ENCODE measurements at places on chromosomes 2 and 18.

DNA sequence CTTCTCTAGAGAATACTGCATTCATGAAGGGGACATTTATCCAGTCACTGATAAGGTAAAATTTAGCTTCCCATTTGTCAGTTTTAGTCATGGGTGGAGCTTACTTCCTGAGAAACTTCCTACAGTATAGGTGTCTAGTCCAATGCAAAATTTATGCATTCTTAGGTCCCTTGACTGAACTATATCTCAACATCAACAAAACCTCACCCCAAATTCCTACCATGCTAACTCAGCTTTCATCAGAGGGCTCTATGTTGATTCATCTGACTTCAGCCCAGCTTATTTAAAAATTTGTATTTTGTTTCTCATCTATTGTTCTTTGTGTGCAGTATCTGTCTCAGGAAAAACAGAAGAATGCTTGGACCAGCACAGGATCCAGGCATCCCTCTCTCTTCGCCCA is 296.4 kb upstream of the ACVR2A start:
- peak; percentile 26 for DNase-seq

DNA sequence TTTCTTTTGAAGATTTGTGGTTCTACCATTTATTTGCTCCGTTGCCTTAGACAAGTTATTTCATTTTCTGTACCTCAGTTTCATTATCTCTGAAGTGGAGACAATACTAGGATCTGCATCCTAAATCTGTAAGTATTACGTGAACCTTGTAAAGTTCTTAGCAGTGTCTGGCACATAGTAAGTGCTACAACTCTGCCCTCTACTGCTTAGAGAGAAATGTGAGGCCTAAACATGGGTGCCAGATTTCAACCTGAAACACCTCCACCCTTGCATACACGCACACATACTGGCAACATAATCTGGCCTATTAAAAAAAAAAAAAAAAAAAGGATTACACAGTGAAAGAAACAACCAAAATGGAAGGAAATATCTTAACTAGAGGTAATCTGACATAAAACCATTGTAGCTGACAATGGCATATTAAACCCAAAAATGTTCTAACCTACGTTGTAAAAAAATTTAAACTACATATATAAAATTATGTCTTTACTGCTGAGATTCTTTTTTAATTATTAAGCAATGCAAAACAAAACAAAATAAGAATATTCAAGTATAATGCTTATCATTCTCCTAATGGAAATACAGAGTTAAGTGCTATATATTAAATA is 132.6 kb downstream of the MAP2 start:
- DNase-seq, result peak; percentile 54

DNA sequence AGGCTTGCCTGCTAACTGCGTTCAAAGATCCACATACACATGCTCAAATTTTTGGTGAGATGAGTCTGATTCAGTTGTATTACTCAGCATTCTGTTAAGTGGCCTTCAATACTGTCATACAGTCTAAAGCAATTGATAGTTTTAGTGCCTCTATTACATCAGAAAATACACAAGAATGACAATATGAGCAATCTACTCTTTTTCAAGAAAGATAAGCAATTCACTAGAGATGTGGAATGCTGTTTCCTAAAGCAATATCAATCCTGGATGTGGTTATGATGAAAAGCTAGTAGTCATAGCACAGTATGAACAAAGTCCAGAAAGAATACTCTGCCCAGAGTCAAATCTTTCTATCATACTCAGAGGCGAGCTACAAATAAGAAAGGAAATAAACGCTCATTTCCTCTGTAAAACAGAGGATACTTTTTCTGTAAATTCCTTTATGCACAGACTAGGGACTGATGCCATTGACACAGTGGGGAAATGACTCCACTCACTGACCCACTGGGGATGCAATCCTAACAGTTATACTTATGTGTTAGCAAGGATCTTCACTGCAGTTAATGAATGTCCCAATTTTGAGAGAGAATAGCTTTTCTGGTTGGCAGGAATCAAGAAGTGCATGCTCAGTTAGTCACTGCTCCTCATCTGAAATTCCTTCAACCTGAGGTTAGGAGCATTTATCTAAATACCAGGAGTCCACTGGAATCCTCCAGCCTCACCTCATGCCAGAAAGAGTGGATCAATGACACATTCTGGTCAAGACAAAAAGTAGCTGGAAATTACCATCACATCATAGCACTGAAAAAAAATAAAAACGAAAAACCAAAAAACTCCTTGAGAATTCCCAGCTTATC is 83.3 kb downstream of the PDE11A start:
- DNase-seq, result peak; percentile 25

DNA sequence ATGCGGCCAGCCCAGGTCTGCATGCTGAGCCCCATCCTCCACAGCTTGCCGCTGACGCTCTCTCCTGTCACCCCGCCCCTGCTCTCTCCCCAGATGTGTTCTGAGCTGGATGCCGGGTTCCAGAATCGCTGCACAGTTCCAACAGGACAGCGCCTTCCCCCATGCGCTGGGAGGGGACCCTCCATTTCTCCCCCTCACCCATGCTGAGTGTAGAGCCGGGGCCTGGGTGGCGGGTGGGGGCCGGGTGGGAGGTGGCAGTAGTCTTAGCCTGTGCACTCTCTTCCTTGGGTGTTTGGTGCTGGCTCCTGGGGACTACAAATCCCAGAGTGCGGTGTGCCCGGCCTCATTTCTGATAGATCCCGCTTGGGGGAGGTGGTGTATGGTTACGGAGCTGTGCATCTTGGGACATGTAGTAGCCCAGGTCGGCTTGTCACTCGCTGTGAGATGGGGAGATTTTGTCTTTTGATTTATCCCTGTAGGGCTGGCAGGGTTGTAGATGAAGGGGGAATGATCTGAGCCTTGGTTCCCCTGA is 6.8 kb downstream of the DNAJB2 start:
- peak; percentile 78 for DNase-seq

DNA sequence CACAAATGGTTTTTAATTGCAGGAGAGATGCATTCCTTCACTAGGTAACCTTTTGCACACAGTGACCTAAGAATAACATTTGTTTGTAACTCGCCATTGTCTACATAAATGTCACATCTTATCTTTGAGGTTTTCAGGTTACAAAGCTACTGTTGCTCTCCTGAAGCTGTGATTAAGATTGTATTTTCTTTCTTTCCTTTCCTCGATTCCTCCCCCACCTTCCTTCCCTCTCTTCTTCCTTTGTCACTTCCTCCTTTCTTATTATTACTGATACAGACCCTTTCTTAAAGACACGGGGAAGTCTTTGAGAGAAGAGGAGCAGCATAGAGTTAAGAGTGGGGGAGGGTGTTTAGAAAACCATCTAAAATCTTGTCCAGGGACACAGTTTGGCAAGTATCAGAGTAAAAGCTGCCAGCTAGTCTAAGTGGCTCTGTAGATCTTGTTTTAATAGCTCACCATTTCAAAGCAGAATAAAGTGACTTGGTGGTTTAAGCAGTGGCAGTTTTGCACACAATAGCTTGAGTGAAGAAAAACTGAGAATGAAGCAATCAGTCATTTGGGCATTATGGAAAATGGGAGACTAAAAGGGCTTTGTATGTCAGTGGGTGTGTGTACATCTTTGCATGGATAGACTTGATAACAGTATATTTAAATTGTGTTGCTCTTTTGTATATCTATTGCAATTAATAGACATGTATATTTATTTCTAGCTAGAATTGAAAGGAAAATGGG is 10.9 kb downstream of the CERS6 start:
- no peak for DNase-seq

- no peak for DNase-seq
Observed at GRCh38 chr18:12406371-12407111, 1.2 kb upstream of the PRELID3A start.

DNA sequence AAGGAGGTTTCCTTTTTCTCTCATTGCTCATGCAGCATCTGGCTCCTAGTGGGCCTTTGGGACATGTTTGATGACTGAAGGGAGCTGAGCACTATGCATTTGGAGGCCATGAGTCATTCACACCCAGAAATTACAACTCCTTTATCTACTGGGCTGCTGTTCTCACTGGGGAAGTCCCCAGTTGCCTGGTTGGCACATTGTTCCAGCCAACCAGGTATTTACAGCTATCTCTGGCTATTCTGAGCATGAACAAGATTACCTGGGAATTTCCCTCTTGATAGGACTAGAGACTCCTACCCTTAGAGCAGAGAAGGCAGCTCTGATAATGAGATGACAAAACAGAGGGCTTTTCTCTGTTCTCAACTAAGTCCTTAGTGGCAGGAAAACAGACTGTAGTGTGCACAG is 206.5 kb downstream of the SETBP1 start:
- DNase-seq, result peak; percentile 72

DNA sequence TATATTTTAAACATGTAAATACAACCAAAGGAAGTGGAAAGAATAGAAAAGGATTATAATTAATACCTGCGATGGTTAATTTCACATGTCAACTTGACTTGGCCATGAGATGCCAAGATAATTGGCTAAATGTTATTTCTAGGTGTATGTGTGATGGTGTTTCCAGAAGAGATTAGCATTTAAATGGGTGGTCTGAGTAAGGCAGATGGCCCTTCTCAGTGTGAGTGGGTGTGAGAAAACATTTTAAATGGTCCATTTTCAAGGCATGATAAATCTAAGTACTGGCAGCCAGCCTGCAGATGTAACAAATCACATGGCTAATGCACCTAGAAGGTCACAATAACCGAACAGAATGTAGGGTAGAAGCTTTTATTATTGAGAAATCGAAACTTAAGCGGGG is 99.6 kb upstream of the CDH7 start:
- DNase-seq, result no peak

- DNase-seq, result peak; percentile 42
Observed at GRCh38 chr2:31107591-31108300, 30.5 kb downstream of the GALNT14 start.

DNA sequence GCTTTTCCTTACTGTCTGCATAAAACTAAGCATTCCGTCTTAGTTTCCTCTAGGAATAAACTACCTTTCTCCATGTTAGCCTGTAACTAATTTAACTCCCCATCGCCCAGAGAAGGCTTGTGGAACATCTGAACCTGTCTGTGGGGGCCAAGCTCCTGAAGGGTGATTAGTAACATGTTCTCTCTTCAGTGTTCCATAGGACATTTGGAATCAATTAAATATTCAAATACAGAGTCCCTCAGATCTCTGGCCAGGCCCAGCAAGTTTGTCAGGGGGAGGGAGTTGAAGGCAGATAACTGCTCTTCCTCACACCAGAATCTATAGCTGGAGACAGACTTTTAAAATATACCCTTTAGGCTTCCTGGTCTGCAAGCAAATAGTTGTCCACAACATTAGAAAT is 8.8 kb downstream of the RDH14 start:
- DNase-seq, result peak; percentile 9

- no peak for DNase-seq
Observed at GRCh38 chr2:1053786-1054185, 103.1 kb downstream of the SNTG2 start.

DNA sequence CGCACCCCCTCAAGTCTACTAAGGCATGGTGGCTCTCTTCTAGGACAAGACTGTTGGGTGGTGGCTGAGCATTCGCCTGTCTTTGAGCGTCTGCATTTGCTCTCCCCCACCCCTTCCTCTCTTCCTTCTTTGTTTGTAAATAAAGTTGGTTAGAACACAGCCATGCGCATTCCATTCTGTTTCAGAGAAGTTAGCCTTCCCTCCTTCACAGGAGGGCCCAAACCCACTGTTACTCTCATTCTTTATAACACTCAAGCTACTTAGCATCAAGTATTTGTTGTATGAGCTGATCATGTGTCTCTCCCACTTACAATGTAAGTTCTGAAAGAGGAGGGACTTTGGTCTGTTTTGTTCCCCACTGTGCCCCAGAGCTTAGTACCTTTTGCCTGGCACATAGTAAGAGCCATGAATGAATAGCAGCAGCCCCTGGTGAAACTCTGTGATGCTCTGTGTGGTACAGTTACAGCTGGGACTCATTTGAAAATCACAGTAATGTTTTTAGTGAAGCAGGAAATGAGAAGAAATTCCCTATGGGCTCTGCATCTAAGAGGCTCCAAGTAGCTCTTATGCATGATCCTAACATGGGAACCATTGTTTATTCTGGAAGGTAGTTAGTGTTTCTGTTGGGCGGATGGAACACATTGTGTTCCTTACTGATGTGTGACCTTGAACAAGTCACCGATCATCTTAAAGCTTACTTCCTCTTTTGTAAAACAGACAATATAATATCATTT is 7.7 kb downstream of the MGAT5 start:
- DNase-seq, result peak; percentile 62

DNA sequence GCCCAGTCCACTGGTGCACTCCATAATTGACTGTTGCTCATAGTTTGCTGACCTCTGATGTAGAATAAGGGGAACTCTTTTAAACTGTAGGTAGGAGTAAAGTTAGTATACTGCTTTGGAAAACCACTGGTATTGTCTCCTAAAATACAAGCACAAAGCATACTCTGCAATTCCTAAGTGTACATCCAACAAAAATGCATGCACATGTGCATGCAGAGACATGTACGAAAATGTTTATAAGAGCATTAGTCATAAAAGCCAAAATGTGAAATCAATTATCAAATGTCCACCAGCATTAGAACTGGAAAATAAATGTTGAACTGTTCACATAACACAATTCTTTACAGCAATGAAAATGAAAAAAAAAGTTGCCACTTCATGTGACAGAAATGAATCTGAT is 39.8 kb upstream of the DDX18 start:
- no peak for DNase-seq

- DNase-seq, result no peak
Observed at GRCh38 chr2:161150704-161151103, 9.5 kb upstream of the TANK start.

GRCh38 chr2:212194396-212194795 is 344.2 kb downstream of the ERBB4 start:
- DNase-seq, result no peak

DNA sequence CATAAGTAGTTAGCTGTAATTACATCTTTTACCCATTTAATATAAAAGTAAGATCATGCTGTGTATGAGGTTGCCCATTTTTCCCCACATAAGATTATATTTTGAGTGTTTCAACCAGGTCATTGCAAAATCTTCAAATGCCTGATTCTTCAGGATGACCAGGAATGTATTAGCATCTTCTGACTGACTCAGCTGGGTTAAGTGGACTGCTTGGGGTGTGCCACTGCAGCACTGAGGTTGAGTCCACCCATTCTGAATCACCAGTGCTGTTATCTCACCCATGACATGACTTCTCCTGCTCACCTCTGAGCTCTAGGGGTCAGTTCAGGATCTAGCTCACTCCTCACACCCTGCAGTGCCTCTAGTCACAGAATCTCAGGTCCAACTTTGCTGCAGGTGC is 576.7 kb upstream of the ZEB2 start:
- DNase-seq, result peak; percentile 73

GRCh38 chr2:41602341-41602740 is 445.5 kb upstream of the PKDCC start:
- no peak for DNase-seq

DNA sequence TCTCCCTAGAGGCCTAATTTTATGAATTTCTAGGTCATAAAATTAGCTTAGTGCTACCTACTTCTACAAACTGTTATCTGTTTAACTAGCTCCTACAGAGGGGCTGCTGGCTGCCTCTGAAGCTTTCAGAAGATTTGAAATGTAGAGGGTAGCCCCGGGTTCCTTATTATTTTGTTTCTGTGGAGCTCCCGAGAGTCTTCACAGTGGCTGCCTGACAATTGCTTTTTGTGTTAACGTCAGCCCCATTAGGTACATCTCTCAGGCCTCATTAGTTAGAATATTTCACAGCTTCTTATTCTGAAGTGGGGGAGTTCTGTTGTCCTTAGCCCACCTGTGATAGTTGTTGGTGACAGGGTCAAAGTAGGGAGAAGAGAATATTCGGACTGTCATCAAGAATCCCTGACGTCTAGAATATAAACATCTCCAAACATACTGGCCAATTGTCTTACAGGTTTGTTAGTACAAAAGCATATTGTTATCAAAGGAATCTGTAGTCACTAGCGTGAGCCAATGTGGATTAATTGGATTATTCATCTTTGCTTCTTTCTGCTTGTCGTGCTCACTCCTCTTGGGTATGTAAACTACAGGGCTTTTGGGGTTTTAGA is 77.5 kb downstream of the DIS3L2 start:
- no peak for DNase-seq
